Forelimb muscle (tissue), 1 donor: ENCODE measurements at places on chromosomes 13 and 19. TPM values are rescaled to one million over a fixed set of nuclear protein-coding genes. Genes with fewer than 3 reads are reported as not detected.

- DNase-seq = no peak
Observed at GRCh38 chr19:19477705-19478383, 37.5 kb downstream of the TSSK6 start.

DNA sequence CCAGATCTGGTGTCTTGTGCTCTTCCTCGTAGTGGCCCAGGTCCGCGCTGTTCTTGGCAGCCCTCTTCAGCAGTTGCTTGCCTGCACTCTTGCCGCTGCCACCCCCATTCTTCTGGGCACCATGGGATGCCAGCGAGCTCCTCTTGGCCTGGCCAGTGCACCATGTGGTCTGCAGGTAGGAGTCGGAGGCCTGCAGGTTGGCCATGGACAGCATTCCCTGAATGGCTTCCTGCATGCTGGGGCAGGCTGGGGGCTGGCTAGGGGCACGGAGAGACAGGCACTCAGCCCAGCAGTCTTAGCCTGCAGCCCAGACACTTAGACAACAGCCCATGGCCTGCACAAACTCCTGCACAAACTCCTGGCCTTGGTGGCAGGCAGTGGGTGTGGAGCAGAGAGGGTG is 234.9 kb downstream of the TUBA3C start:
- no peak for DNase-seq

- no peak for DNase-seq
Observed at GRCh38 chr13:93169980-93170379, 56.6 kb upstream of the GPC6 start.

GRCh38 chr19:40090241-40091204 is at the start of gene ZNF780A:
TSS of gene ZNF780A (minus strand) at chr19:40090943. CDS start at chr19:40084753, 6,190 bp downstream.
- DNase-seq = no peak

GRCh38 chr19:43641333-43641732 is 1.7 kb upstream of the CADM4 start:
- no peak for DNase-seq

GRCh38 chr13:79456656-79457365 is 24.1 kb upstream of the NDFIP2 start:
- DNase-seq = no peak

Gene OR4F17
- not detected for polyA plus RNA-seq

Gene SH3GL1
- 57.7 TPM for polyA plus RNA-seq

- no peak for DNase-seq
Observed at GRCh38 chr13:32056316-32056715, 24.7 kb downstream of the FRY start.

Gene PSG2
- polyA plus RNA-seq = 0.56 TPM

Gene ZNF724
- 2.1 TPM for polyA plus RNA-seq

- DNase-seq = no peak
Observed at GRCh38 chr13:109043636-109044035, 414.2 kb downstream of the MYO16 start.

Gene URAD
- not detected for polyA plus RNA-seq

GRCh38 chr19:44585371-44586133 is 27.8 kb upstream of the IGSF23 start:
- no peak for DNase-seq

DNA sequence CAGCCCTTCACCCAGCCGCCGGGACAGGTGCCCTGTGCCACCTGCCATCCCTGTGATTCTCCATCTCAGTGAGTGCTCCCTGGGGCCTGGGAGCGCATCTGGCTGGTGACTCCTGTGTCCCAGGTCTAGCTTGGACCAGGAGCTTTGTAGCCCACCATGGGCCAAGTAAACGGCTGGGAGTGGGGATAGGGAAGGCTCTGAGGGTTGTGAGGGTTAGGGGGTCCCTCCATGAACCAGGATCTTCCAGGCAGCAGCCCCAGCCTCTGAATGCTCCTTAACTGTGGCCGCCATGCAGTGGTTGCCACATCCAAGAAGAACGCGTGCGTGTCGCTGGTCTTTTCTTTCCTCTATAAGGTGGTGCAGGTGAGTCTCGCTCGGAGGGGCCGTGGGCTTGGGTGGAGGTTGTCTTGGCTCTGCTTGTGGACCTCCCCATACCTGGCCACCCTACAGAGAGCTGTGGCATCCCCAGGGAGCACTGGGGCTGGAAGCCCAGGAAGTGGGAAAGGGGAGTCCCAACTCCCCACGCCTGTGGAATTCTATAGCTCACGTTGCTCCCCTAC is 8.4 kb downstream of the AP1M1 start:
- DNase-seq = no peak

- no peak for DNase-seq
Observed at GRCh38 chr13:24692561-24692960, 12.4 kb downstream of the ATP12A start.

GRCh38 chr19:33493401-33494275 is 28.0 kb downstream of the PEPD start:
- DNase-seq = no peak

Gene WDR62
- polyA plus RNA-seq = 2.5 TPM

- DNase-seq = no peak
Observed at GRCh38 chr19:13150931-13151604, 857 bp downstream of the IER2 start.

DNA sequence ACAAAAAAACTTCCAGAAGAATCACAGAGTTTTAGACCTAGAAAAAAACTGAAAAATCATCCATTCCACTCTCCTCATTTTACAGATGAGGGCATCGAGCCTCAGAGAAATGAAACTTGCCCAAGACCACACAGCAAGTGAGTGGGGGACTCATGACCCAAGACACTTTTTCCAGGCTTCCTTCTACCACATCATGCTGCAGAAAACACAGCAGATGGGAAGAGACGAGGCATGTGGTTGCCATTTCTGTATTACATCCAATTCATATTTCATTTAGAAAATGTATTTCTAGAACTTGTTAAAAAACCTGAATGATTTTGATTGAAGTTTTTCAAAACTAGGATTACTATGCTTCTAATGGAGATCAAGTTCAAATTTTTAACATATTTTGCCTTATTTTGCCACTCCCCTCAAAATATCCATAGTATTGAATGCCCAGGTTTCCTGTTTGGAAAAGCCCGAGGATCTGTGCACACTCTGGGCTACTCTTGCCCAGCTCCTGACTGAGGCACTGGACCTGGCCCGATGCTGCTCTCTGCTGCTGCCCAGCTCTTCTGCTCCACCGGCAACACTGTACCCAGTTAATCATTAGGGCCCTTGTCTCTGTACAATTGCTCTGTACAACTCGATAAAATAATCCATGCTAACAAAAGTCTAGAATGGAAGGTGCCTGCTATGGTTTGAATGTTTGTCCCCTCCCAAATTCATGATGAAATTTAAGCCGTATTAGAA is 157.4 kb downstream of the EFNB2 start:
- DNase-seq = no peak

Gene C13orf42
- 0.05 TPM for polyA plus RNA-seq

GRCh38 chr19:2974342-2975041 is 2.9 kb upstream of the TLE6 start:
- no peak for DNase-seq

DNA sequence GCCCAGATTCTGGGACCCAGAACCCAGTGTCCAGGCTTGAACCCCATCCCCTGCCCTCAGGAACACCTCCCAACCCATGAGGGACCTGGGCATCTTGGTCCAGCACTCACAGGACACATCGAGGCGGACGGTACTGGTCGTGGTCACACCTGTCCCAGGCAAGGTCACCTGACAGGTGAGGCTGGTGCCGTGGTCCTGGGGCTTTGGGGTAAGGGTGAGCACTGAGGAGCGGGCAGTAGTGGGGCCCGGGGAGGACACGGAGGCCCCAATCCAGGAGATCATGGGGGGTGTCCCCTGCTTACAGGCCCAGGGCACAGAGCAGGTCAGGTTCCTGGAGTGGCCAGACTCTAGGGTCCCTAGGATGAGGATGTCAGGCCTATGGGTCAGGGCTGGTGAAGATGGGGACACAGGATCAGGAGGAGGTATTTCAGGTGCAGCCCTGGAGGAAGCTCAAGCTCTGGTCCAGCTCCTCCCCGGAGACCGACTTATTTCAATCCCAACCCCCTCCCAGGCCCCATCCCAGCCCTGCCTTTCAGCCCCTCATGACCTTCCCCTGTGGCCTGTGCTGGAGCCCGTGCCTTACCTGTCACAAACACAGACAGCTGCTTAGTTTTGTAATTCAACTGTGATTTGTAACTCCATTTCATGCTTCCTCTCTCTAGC is 772 bp downstream of the SIGLEC8 start:
- DNase-seq = no peak

DNA sequence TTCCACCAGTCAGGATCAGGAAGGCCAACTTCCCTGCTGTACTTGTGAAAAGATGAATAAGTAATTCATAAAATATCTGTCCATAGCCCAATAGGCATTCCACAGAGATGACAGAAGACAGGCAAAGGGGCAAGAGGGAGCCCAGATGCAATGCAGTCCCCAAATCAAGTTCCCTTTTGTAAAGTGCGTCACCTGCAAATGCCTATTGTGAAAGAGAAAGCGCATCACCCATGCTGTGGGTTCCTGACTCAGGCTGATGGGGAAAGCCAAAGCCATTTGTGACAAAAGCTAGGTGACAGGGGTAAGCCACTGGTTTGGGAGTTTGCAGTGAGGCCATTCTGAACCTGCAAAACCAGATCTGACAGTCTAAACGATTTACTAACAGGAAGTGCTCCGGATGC is 157.5 kb upstream of the ZNF536 start:
- DNase-seq = no peak

GRCh38 chr13:29802621-29803020 is 47.8 kb downstream of the UBL3 start:
- no peak for DNase-seq

DNA sequence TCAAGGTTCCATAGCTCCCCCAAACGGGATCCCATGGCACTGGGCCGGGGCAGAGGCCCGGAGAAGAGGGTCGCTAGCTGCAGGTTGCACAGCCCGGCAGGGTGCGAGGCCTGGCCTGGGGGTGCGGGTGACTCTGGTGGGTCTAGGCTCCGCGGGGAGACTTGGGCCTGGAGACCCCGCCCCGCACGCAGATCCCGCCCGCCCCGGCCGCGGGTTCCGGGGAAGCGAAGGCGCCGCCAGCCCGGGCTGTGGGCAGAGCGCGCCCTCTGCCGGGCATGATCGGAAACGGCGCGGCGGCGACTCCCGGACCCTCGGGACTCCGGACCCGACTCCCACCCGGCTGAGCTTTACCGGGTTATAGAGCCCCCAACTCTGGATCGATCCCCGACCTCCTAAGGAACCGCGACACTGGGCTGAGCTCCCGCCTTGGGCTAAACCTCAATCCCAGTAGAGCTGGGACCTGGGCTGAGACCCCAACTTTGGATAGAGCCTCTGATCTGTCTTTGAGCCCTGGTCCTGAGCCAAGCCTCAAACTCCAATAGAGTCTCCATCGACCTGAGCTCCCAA is 3.1 kb upstream of the TNFAIP8L1 start:
- no peak for DNase-seq

Gene KIR2DL3
- polyA plus RNA-seq = not detected

- no peak for DNase-seq
Observed at GRCh38 chr19:3687774-3688706, 12.2 kb downstream of the PIP5K1C start.

Gene TNFSF9
- 0.92 TPM for polyA plus RNA-seq

- no peak for DNase-seq
Observed at GRCh38 chr13:44396701-44397580, 23.3 kb downstream of the SERP2 start.

Gene ZNF540
- polyA plus RNA-seq = 1.9 TPM

Gene PLIN4
- polyA plus RNA-seq = 12.8 TPM

- DNase-seq = no peak
Observed at GRCh38 chr19:54674021-54674617, 11.3 kb downstream of the LILRB4 start.

Gene RNF225
- polyA plus RNA-seq = not detected

Gene RINL
- 9.6 TPM for polyA plus RNA-seq

GRCh38 chr19:1276628-1277022 is 1.3 kb downstream of the FAM174C start:
- no peak for DNase-seq

DNA sequence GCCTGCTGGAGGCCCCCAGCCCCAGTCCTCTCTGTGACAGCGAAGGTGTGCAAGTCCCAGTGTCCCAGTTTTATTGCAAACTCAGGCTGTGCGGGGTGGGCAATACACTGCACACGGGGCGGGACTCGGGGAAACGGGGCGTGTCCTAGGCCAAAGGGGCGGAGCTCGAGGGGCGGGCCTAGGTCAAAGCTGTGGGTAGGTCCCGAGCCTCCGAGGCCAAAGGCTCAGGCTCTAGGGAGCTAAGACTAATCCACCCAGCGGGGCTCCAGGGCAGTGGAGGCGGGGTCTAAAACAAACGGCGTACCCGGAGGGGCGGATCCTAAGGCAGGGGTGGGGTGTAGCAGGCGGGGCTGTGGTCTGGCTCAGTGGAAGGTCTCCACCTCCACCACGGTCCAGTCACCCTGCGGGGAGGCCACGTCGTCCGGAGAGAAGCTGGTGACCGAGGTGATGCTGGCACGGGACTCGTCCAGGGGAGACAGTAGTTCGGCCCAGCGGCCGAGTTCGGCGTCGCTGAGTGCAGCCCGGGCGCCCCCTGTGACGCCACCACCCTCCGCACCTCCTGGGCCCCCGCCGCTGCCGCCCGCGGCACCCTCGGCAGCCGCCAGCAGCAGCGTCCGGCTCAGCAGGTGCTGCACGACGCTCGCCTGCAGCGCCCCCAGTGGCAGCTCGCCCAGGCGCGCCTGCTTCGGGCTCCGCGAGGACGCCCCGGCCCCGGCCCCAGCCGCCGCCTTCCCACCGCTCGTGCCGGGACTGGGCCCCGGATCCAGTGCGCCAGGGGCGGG is 5.3 kb downstream of the PRR36 start:
- DNase-seq = no peak

DNA sequence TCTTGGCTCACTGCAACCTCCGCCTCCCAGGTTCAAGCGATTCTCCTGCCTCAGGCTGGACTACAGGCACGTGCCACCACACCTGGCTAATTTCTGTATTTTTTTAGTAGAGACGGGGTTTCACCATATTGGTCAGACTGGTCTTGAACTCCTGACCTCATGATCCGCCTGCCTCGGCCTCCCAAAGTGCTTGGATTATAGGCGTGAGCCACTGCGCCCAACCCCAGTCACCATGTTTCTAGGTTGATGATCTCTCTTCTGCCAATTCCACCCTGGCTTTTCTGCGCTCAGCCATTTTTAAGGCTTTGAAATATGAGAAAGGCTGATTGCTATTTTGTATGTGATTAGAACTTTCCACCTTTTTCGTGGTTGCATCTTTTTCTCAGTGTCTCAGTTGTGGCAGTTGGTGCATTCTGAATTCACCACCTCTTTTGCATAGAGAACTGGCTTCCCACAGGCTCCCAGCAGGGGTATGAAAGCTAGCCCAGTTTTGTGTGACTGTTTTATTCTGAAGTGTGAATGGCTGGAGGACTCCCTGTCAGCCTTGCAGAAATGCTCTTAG is 15.5 kb downstream of the CEACAM1 start:
- DNase-seq = no peak

DNA sequence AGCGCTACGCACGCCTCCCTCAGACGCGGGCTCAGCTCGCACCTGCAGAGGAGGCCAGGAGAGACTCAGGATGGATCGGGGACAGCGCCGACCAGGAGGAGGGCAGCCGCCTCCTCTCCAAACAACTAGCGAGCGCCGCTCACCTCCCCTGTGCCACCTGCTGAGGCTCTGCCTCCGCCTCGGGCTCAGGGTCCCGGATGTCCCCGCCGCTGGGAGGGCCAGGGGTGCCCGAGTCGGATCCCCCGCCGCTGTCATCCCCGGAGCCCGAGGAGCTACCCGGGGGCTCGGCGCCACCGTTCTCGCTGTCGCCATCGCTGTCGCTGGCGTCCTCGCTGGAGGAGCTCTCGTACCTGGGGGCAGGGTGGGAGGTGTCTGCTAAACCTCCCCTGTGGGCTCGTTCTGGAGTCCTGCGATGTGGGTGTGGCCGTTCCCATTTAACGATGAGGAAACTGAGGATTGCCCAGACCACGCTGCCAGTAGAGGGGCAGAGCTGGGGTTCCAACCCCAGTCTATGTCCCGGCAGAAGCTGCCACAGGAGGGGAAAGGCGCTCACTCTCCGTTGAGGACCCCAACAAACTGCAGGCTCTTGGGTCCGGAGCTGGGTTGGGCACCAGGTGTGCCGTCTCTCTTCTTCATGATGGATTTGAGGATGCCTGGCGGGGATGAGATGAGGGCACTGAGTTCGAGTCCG is 9.2 kb downstream of the KANK3 start:
- no peak for DNase-seq
